ENCODE measurements at places on chromosomes 6 and 20. TPM values are rescaled to one million over a fixed set of nuclear protein-coding genes. Genes with fewer than 3 reads are reported as not detected.

GRCh38 chr20:24615353-24615752 lies 145.9 kb downstream of the SYNDIG1 start:
- no peak for DNase-seq

GRCh38 chr6:160069050-160069454 lies 52.6 kb upstream of the SLC22A1 start:
- DNase-seq: no peak

TNFRSF21 gene
- total RNA-seq: 244 TPM

IPCEF1 gene
- 0.16 TPM for total RNA-seq

DNA sequence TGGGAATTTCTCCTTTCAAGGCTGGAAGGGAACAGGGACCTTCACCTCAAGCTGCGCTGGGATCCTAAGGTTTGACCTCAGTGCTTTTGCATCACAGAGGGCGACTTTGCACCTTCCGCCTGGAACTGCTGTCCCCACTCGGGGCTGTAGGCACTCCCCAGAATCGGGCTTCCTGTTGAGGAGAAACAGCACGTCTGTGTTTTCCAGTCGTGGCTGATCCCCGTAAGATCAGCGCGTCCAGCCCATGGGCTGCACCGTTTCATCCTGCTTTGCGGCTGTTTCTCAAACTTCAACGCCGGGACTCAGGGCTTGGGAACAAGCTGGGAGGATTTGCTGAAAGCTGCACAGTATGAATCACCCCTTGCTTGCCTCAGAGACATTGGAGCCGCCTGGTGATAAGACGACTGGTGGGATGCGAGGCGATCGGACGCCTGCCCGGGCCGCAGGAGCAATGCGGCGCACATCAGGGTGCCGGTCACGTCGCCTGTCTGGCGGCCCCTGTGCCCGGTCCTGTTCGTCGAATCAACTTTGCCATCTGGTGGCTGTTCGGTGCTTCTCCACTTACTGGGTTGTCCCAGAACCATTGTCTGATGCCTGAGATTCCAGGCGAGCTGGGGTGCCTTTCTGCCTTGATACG lies 53.6 kb upstream of the FRMD1 start:
- peak; percentile 76 for DNase-seq

SIRPB1 gene
- not detected for total RNA-seq

MAP1LC3A gene
- total RNA-seq: 52.3 TPM

GRCh38 chr20:15905661-15906060 lies 667.6 kb downstream of the KIF16B start:
- DNase-seq: no peak

DNA sequence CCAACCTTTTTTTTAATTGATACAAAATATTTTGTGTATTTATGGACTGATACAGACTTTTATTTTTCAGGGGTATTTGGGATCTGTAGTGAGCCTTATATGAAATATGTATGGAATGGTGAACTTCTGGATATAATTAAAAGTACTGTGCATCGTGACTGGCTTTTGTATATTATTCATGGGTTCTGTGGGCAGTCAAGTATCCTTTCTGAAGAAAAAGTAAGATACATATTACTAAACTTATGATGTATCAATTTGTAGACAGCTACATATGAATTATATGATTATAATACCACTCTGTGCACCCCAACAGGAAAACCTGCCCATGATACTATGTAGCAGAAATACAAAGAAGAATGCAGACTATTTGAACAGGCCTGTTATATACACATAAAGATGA lies 47.2 kb downstream of the FIG4 start:
- no peak for DNase-seq

GRCh38 chr20:40668449-40669228 lies 20.4 kb downstream of the MAFB start:
- no peak for DNase-seq

CALHM5 gene
- total RNA-seq: 1.8 TPM

GRCh38 chr20:8722277-8722928 lies 346.5 kb upstream of the PLCB4 start:
- peak; percentile 48 for DNase-seq

UBR2 gene
- total RNA-seq: 22.2 TPM

BMP2 gene
- 9.2 TPM for total RNA-seq

GRCh38 chr6:22043284-22043962 lies 253.4 kb downstream of the PRL start:
- DNase-seq: no peak

TAGAP gene
- 0.10 TPM for total RNA-seq

THBS2 gene
- total RNA-seq: 260 TPM

GRCh38 chr20:42678895-42679294 lies 510.8 kb downstream of the PTPRT start:
- DNase-seq: no peak

SMIM13 gene
- 24.2 TPM for total RNA-seq

DNA sequence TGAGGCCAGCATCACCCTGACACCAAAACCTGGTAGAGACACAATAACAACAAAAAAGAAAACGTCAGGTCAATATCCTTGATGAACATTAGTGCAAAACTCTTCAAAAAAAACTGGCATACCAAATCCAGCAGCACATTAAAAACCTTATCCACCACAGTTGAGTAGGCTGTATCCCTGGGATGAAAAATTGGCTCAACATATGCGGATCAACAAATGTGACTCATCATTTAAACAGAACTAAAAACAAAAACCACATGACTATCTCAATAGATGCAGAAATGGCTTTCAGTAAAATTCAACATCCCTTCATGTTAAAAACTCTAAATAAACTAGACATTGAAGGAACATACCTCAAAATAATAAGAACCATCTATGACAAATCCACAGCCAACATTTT lies 59.6 kb upstream of the PHIP start:
- no peak for DNase-seq
